ENCODE measurements at places on chromosomes 12 and 14.

- DNase-seq, result no peak
These were observed 8.2 kb downstream of the GOLT1B start for GRCh38 chr12:21509768-21510167.

- no peak for DNase-seq
These were observed 17.2 kb upstream of the CACNA1C start for GRCh38 chr12:2035431-2036055.

DNA sequence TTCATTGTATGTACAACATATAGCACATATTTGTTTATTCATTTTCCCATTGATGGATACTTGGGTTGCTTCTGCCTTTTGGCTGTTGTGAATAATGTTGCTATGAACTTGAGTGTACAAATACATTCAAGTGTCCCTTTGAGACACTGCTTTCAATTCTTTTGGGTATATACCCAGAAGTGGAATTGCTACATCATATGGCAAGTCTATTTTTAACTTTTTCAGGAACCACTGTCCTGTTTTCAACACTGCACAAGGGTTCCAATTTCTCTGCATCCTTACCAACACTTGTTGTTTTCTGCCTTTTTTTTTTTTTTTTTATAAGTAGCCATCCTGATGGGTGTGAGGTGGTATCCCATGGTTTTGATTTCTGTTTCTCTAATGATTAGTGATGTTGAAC lies 15.9 kb downstream of the RBMS2 start:
- DNase-seq, result no peak

DNA sequence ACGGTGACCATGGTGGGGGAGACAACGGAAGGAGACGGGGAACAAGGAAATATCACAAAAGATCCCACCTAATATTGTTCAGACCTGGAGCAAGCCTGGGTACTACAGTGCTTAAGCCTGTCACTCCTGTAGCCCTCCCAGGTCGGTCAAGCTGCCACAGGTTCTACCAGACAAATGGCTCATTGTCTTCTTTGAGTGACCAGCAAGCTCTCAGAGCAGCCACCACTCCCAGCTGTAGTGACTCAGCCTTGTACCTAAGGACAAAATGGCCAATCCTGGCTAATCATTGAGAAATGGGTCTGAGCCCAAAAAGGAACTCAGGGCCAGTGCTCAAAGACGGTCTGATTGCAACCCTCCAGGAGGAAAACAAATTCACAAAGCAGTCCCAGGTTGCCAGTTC lies 238.4 kb upstream of the NOS1 start:
- DNase-seq, result no peak

DNA sequence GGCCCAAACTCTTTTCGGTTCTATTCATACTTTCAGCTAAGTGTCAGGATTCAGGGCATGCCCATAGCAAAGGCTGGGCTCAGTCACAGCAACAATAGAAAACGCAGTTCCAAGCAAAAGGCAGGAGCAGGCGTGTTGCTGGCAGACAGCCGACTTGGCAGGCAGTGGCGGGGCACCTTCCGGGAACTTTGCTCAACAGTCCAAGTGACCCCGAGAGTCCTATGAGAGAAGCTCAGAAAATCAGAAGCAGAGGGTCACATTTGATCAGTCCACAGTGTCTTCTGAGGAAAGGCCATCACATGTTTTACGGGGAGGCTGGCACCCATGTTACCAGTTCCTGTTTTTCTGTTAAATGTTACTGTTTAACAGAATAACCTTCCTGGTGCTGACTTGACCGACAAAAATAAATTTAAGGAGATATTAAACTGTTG lies 115.0 kb downstream of the DACT1 start:
- DNase-seq, result no peak

- no peak for DNase-seq
These were observed 39.8 kb downstream of the BORCS5 start for GRCh38 chr12:12396694-12397093.

- no peak for DNase-seq
These were observed 19.1 kb downstream of the RTL1 start for GRCh38 chr14:100884456-100884855.

GRCh38 chr14:32865827-32866376 lies 72.8 kb upstream of the NPAS3 start:
- no peak for DNase-seq

DNA sequence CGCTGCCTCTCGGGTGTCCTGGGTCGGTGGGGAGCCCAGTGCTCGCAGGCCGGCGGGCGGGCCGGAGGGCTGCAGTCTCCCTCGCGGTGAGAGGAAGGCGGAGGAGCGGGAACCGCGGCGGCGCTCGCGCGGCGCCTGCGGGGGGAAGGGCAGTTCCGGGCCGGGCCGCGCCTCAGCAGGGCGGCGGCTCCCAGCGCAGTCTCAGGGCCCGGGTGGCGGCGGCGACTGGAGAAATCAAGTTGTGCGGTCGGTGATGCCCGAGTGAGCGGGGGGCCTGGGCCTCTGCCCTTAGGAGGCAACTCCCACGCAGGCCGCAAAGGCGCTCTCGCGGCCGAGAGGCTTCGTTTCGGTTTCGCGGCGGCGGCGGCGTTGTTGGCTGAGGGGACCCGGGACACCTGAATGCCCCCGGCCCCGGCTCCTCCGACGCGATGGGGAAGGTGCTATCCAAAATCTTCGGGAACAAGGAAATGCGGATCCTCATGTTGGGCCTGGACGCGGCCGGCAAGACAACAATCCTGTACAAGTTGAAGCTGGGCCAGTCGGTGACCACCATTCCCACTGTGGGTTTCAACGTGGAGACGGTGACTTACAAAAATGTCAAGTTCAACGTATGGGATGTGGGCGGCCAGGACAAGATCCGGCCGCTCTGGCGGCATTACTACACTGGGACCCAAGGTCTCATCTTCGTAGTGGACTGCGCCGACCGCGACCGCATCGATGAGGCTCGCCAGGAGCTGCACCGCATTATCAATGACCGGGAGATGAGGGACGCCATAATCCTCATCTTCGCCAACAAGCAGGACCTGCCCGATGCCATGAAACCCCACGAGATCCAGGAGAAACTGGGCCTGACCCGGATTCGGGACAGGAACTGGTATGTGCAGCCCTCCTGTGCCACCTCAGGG lies 679 bp downstream of the ARF6 start:
- peak; percentile 76 for DNase-seq

GRCh38 chr12:130452546-130452945 lies 114.9 kb downstream of the PIWIL1 start:
- no peak for DNase-seq

- no peak for DNase-seq
These were observed 49.2 kb downstream of the TESPA1 start for GRCh38 chr12:54935235-54935951.

DNA sequence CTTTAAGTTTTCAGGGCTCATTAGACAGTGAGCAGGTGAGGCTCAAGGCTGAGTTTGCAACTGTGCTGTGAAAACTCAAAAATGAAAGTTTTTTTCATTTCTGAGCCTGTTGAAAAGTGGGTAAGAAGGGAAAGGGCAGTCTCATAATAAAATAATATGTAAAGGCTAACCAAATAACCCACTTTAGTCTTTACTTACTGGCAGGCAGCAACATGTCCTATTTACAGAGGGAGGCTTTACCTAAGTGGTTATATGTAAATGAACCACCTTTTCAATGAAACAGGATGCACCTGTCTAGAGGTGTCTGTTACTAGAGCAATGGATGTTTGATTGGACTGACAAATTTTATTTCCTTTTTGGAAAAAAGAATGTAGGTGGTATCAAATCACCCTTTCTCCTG lies 158.0 kb downstream of the ETV6 start:
- DNase-seq, result no peak

All from activated T-cell treated with anti-CD3 and anti-CD28 coated beads, Interleukin-2, amount 50 U/mL, for 1 hour (primary cell).